ENCODE measurements at places on chromosomes 7 and 10. TPM values are rescaled to one million over a fixed set of nuclear protein-coding genes. Genes with fewer than 3 reads are reported as not detected.

DNAH11 gene
- 7.5 TPM for total RNA-seq

GIMAP1 gene
- 6.0 TPM for total RNA-seq

MINDY4 gene
- 13.8 TPM for total RNA-seq

PON1 gene
- total RNA-seq = 0.61 TPM

PPP1R3C gene
- total RNA-seq = 46.8 TPM

EN2 gene
- not detected for total RNA-seq

SPOCK2 gene
- total RNA-seq = 79.7 TPM

TNRC18 gene
- 42.5 TPM for total RNA-seq

- no peak for DNase-seq
Observed at GRCh38 chr10:135601-136464, 578 bp downstream of the ZMYND11 start.

DNA sequence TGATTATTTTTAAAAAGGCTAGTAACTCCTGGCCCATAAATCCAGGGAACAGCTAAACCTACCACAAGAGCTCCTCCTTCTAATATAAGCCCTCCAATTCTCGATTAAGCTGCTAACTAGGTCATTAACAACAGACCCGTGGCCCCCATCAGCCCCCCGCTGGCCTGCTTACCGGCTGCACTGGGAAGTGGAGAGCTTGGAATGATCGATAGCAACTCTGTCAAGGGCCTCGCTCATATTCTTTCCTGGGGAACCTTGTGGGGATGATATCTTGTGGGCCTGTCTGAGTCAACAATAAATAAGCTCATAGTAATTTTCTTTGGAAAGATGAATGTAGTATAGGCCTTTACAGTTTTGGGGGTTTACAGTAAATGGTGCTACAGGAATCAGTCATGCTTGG lies 353.5 kb downstream of the TCERG1L start:
- no peak for DNase-seq

GRCh38 chr7:142438235-142438922 lies 180.5 kb upstream of the PRSS58 start:
- DNase-seq = no peak

- DNase-seq = no peak
Observed at GRCh38 chr10:115942101-115942500, 330.9 kb downstream of the GFRA1 start.

DNA sequence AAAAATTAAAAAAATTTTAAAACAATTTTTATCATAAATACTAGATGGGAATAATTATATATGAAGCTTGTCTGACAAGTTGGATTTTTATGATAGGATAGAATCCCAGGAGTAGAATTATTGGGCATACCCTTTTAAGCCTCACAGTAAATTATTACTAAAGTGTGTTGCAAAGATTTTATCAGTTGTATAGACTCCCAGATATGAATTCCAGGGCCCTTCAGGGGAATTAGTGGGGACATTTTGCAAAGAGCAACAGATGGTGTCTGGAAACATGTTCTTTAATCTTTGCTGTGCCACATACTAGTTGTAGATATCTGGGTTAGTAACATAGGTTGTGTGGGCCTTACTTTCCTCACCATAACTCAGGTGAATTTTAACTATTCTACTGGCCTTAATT lies 28.7 kb downstream of the ZEB1 start:
- no peak for DNase-seq

DNA sequence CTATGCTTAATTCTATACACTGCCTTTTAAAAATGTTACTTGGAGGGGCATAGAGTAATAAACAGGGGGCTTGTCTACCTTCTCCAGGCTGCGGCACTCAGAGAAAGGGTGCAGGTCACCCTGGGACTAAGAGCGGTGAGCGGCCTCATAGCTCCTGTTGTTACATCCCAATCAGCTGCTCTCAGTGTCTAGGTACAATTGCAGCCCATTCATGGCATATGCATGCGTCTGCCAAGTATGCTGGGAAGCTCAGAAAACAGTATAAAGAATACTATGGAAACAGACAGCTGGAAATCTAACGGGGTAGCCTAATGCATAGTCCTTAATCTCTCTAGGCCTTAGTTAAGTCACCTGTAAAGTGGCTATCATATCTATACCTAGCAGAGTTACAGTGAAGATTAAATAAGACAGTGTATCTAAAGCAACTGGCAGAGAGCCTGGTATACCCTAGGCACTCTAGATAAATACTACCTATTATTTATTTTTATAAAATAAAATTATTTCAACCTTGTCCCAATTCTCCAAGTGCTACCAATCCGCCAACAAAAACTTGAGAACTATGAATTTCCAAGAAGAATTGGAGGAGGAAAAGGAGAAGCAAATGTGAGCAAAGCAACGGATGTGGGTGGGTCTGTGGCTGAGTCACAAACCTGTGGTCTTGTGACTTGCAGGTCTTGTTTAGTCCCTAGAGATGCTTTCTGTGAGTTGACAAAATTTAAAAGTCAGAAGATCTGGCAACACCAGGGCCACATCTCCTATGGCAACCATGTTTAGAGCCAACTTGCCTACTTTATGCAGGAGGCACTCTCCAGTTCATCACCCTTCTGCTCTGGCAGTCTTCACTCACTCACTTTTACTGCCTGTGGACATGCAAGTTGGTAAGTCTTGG lies 183.0 kb downstream of the RAPGEF5 start:
- DNase-seq = no peak

- DNase-seq = no peak
Observed at GRCh38 chr10:59907537-59907917, 1.2 kb upstream of the CCDC6 start.

DNA sequence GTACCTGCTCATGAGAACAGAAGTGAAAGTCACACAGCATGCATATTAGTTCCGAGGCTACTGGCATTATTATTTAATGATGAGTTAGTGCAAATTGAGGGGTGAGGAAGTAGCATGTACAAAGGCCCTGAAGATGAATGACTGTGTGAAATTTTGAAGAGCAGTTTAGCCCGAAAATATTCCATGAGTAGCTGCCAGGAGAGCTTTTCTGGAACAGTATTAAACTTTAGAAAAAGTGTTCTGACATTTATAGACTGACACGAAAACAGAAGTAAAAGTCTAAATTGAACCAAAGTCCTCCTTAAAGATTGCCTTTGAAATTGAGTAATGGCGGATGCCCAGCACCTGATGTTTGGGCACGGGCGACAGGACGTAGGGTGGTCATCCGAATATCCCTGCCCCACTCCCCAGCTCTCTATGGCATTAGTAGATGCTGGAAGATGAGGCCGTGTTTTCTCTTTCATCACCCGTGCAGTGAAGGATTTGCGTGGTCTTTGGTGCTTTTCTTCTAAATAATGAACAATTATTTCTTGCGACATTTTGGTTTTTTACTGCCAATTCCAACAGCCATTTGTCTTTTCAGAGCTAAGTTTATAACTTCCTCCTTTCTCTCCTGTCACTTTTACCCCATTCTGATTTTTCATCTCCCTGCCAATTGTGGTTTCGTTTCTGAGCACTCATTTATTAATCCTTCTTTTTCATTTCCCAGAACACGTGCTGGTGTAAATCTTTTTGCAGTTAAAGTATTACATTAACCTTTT lies 192.6 kb downstream of the MGMT start:
- DNase-seq = no peak

DNA sequence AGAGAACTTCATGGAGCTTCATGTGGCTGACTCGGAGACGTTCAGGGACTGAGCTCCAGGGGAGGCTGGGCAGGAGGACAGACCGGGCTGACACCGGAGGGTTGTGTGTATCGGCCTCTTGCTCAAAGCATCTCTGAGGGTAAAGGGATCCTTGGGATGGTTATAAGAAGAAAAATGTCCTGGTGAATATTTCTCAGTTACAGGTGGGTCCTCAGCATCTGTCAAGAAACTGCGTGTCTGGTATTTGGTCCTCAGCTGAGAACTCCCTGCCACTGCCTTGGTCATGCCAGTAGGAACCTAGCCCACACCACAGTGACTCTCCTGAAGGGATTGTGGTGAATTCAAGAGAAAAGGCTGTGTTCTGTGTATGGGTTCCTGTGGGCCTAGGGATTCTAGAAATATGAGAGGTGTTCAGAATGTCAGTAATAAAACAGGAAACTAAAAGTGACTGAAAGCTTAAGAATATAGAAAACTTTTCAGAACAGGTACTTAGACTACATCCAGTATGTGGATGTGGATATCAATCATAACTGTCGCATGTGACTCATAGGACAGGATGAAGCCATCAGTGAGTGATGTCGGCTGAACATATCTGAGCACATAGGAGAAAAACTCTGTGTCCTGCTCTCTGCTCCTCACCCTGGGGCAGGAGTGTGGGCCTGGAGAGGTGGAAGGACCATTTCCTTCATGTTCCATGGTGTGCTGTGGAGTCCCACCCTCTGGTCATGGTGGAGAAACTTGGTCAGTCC lies 28.4 kb downstream of the MBL2 start:
- no peak for DNase-seq

DNA sequence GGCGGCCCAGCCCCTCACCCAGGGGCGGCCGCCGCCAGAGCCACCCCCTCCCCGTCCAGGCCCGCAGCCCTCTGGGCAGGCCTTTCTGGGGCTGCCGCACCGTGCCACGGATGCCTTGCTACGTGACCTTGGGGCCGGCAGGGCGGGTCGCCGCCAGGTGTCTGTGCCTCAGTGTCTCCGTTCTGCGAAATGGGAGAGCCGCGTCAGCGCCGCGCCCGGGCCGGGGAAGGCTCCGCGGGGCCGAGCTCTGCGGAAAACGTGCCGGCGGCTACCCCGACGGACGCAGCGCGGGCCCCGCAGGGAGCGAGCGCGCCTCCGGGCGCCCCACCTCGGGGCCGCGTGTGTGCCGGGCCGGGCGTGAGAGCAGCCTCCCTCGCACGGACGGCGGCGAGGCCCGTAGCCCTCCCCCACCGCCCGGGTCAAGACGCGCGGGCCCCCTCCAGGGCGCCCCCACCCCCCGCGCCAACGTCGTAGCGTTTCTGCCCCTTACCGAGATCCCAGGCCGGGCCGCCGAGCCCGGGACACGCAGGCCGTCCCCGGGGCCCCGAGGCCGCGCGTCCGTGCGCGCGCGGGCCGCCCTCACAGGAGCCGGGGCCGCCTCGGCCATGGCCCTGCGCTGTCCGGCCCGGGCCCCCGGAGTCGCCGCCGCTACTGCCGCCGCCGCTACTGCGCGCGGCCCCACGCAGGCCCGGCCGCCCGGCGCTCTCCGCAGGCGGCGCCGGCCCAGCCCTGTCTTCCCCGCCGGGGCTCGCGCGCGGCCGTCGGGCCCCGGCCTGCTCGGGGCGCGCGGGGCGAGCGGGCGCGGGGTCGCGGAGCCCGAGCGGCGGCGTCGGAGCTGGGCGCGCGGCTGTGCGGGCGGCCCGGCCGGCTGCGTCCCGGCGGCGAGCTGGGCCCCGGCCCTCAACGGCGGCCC lies 1.1 kb downstream of the ZNF777 start:
- DNase-seq = no peak

DNA sequence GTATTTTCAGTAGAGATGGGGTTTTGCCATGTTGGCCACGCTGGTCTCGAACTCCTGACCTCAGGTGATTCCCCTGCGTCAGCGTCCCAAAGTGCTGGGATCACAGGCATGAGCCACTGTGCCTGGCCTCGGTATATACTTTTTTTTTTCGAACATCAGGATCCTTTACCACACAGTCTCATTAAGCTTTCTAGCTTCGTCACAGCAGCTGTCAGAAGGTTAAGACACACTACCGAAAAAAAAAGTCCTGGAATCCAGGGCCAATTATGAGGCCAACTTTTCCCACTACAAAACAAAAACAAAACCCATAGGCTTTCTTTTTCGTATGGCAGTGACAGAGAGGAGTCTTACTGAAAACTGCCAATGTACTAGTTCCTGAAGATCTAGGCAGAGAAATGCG lies 30.7 kb downstream of the ZC3HC1 start:
- DNase-seq = no peak

DNA sequence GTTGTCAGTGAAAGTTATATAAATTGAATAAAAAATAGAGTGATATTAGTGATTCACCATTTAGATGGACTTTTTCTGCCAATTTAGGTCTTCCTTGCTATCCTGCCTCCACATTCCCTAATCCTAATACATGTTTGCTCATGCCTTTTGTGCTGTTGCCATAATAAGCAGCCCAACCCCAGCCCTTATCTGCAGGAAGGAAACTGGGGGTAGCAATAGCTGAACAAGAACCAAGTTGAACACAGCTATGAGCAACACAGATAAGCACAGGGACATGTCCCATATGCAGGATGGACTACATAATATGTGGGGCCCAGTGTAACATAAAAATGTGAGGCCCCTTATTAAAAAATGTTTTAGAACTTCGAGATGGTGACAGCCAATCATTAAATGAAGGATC lies 91.2 kb upstream of the AHR start:
- no peak for DNase-seq

DNA sequence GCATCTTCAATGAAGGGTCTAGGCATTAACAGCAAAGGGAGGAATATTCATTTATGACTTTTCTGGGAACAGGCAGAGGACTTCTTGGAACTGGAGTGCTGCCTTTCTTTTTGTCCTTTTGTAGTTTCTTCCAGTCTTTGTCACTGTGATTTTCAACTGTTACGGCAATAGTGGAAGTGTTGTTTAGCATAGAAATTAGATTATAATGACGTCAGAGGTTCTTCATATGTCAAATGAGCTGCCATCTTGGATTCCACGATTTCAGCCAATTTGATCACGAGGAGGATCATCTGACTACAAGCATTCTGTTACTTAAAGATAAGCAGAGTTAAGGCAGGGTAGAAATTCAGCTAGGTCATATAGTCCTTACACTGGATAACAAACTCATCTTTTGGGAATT lies 239.0 kb downstream of the NEBL start:
- no peak for DNase-seq

DNA sequence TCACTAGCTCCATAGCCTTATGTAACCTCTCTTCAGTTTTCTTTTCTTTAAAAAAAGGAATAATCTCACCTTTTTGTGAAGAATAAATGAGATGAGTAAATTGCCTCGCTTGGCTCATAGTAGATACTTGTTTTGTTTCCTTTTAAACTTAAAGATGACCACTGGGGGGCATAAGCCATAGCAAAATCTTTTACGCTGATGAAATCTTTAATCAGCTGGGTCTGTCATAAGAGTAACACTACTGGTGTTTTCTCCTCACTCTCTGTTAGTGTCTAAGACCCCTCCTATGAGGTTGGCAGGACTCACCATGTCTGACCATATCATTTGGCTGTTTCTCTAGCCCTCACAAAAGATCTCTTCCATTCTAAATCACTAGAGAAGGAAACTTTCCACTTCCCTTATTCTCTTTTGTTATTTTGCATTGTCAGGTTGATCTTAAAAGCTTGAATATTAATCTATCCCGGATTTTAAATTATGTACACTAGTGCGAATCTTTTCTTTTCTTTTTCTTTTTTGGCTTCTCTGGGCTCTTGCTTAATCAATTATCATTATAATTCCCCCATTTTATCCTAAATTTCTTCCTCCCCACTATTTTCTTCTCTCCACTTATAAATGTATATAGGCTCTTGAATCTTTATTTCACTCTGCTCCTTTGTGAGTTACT lies 12.5 kb downstream of the STAG3 start:
- DNase-seq = no peak

DNA sequence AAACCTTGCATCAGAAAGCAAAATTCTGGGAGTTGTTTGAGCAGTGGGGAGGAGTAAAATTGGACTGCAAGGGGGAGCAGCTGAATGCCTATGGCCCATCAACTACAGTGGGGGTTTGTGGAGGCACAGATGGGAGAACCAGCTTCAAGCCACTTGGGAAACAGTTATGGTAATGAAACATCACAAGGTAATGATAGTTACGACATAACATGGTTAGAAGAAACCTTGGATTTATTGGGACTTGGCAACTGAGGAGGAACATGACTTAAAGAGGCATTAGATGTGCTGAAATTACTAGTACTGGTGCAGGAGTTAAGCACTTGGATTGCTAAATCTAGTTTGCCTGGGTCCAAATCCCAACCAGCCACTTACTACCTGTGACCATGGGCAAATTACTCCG lies 868.4 kb downstream of the KCNMA1 start:
- DNase-seq = no peak

Data from spinal cord (tissue), 10 donors.